ENCODE measurements at places on chromosomes 16 and 17.

DNA sequence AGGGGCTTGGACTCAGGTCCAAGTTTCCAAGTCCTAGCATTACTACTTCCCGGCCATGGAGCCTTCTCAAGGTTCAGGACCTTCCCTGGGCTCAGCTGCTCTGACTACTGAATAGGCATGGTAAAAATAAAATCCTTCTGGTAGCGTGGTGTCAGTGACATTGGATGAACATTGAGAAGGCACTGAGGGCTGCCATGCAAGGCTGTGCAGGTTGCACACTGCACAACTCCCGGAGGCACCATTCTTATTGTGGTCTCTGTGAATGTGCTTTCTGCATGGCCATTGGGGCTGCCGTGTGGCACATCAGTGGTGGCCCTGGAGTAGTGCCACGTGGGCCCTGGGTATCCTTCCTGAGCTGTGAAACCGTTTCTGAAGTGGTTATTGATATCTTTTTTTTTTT, 250.2 kb upstream of the CIBAR2 start:
- DNase-seq = no peak

- no peak for DNase-seq
These were observed 23.6 kb upstream of the ZNF750 start for GRCh38 chr17:82863383-82863940.

DNA sequence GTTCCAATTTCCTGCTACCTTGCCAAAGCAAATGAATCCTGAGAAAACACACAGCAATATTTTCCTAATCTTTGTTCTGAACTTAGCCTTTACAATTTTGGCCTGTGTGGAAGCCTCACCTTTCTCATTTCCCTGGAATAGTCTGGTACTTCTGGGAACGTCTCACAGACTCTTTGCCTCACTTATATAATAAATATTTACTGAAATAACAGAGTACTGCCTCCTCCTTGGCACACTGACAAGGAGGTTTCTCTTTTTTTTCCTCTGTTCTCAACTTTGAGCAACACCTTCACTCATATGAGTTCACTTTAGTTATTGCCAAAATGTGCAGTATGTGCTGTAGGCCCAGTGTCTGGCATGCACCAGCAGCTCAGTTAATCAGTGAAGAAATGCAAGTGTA, 37.3 kb downstream of the HSD17B2 start:
- no peak for DNase-seq

DNA sequence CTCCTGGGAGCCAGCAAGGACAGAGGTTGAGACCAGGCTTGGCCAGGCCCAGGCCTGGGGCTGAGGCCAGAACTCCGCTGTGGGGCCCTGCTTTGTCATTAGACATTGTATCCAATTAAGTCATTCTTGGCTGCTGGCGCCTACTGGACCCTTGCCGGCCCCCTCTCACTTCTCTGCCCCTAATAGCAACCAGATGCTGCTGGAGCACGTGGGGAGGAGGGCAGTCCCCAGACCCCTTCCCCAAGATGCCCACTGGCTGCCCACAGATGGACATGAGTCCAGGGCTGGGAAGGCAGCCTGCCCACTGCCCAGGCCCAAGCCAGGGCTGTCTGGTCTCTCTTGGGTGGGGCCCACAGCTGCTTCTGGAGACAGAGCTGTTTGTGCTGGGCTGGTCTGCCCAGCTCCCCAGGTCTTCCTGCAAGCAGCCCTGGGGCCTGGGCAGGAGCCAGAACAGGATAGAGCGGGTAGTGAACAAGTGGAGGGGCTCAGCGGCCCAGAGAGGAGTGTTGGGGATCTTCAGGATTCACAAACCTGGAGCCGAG, 7.8 kb downstream of the PLXDC1 start:
- DNase-seq = no peak

DNA sequence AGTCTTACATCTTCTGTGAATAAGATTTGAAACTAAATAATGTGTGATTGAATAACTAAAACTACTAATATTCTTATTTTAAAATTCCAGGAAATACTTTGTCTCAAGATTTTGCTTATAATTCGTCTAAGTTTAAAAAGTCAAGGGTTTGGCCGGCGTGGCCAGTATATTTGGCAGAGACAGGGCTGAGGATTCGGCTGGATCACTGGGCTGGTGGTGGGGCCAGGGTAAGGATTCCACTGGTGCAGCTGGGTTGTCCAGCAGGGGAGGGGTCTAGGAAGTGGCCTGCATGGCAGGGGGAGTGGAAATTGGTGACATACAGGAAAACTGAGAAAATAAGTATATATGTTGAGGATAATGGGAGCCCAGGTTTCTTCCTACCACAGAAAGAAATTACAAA, 75.7 kb downstream of the MYO1D start:
- no peak for DNase-seq

- DNase-seq = peak; percentile 55
These were observed 6.7 kb downstream of the RUNDC3A start for GRCh38 chr17:44314869-44315661.

DNA sequence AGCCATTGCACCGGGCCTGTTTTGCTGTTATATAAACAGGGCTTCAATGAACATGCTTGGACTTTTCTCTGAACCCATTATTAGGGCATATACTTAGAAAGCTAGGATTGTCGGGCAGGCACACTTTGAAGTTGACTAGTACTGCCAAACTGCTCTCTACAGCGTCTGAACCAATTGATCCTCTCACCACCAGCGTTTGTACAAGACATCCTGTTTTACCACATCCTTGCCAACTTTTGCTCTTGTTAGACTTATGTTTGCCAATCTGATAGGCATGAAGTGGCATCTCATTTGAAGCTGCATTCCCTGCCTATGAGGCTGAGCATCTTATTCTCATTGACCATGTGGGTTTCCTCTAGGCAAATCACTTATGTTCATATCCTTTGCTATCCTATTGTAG, 7.4 kb upstream of the PPP1R9B start:
- no peak for DNase-seq

- DNase-seq = no peak
These were observed 23.5 kb upstream of the ITGB4 start for GRCh38 chr17:75697651-75698291.

DNA sequence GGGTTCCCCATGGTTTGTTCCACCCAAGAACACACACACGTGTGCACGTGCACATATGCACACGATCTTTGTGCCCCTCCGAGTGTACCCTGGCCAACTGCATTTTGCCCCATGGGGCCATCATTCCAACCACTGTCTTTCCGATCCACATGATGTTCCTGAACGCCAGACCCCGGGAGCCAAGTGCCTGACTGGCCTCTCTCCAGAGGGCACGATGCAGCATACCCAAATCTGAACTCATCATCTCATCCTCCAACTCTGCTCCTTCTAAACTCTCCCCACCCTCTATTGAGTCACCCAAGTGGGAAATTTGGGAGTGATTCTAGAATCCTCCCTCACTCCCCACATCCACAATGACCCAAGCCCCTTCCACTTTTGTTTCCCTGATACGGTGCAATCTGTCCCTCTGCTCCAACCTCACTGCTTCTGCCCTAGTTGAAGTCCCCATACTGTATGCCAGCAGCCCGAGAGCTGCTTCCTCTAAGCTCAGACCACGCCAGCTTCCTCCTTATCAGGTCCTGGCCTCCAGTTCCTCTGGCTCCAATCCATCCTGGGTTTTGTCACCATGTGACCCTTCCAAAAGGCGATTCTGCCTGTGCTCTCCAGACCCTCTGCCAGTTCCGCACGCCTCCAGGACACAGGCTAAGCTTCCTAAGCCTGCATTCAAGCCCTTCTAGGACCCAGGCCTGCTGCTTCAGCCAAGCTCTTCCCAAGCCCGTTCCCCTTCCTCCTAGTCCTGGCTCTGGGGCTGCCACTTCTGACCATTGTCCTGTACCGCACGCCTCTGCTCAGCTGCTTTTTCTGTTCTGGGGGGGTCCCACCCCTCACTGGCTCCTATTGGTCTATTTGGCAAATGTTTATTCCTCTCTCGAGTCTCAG, 10.1 kb upstream of the TMEM208 start:
- DNase-seq = no peak

GRCh38 chr16:78693496-78693895, 594.0 kb downstream of the WWOX start:
- DNase-seq = no peak

DNA sequence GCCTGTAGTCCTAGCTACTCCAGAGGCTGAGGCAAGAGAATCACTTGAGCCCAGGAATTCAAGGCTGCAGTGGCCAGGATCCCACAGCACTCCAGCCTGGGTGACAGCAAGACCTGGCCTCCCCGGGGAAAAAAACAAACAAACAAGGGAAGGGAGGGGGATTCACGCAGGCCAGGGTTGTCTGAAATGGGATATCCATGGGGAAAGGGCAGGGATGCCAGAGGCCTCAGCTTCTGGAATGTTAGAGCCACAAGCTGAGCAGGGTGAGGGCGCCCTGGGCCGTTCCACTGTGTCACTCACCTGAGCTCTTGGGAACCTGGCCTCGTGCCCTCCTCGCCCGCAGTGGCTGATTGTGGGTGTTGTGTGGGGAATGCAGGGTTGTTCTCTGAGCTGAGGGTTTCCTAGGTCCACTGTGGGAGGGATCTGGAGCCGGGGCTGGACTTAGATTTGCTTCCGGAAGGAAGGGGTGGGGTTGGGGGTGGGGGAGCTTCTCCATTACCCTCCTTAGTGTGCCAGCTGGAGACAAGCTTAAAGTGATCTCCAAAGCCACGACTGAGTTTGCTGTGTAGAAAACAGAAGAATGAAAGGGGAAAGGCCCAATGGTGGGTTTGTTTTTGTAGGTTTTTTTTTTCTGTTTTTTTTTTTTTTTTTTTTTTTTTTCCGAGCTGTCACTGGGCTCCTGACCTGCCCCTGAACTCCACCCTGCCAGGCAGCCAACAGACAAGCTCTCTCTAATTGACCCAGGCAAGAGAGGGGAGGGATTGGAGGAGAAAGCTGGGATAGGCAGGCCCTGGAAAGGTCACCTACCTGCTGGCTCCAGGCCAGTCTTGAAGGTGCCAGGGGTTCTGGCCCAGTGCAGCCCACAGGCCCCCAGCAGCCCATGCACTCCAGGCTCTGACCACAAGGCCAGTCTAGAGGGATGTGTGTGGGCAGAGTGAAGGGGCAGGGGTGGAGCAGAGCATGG, at the start of gene SULT1A1:
Gene SULT1A1 (minus strand): TSS at position 414 of the 964 bp plus-strand sequence. CDS start 1,189 bp downstream, outside the sequence.
- DNase-seq = no peak

GRCh38 chr17:80649672-80650330, 105.2 kb downstream of the RPTOR start:
- peak; percentile 86 for DNase-seq

DNA sequence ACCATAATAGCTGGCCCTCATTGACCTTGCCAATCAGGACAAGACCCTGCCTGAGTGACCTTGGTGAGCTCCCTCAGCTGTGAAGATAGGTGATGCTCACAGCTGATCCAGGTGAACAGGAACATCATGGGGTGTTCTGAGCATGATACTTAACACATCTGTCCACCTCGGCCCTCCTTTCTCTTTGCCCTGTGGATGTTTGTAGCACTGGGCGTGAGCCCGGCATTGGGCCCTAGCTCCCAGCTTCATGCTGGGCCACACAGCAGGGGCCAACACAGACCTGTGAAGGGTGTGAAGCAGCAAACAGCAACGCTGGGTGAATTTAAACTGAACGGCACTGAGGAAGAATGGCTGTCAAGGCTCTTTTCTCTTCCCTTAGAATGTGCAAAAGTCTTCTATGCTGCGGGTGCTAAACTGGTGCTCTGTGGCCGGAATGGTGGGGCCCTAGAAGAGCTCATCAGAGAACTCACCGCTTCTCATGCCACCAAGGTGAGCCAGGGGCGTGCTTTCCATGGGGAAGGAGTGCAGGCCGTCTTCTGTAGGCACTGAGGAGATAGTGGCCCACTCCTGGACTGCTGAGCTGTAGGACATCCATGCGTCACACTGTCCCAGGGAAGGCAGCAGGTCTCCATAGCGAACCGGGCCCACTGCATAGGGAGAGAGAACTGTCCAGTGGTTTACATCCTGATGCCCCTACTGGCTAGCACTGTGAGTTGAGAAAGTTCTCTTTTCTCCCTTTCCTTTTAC, 35.9 kb downstream of the TMEM11 start:
- no peak for DNase-seq

DNA sequence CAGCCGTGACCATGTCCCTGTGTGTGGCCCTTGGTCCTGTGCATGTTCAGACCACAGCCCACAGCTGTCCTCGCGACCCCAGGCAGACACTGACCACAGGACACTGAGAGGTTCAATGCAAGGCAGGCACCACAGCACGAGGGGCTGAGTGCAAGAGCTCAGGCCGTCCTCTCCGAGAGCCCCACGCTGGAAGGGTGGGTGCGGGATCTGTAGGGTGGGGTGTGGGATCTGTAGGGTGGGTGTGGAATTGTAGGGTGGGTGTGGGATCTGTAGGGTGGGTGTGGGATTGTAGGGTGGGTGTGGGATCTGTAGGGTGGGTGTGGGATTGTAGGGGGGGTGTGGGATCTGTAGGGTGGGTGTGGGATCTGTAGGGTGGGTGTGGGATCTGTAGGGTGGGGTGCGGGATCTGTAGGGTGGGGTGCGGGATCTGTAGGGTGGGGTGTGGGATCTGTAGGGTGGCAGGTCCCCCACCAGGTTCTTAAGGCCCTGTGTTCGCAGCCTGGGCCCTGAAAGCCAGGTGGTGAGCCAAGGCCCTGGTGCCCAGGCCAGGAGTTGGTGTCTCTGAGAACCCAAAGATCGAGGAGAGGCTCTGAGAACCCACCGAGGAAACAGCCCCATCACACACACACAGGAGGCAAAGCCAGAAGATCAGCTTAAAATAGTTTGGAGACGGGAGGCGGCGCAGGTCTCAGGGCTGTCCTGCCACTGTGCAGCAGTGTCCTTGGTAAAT, 48.2 kb downstream of the METRNL start:
- no peak for DNase-seq

- DNase-seq = no peak
These were observed 16.5 kb downstream of the CDIP1 start for GRCh38 chr16:4522051-4522581.
